Activated CD4-positive, alpha-beta memory T cell treated with anti-CD3 and anti-CD28 coated beads, Interleukin-2, amount 10 ng/mL, durations not matched to agents 7 days and 5 days (primary cell): ENCODE measurements at places on chromosomes 7 and 10. TPM values are rescaled to one million over a fixed set of nuclear protein-coding genes. Genes with fewer than 3 reads are reported as not detected.
A peak's percentile ranks its signal among the peaks of the same experiment; 100 is the strongest.

Gene EPC1
- total RNA-seq = 43.0 TPM

Gene AEBP1
- 0.38 TPM for total RNA-seq

Gene SAP25
- total RNA-seq = 30.0 TPM

Gene CPA1
- not detected for total RNA-seq

GRCh38 chr10:102393411-102394078 lies 2.0 kb upstream of the NFKB2 start:
- H3K27ac ChIP-seq = peak overlapping the region; percentile 93
- H3K4me1 ChIP-seq = peaks cover 37% of the 10 kb centered on the region
- H3K36me3 ChIP-seq = peaks cover 27% of the 10 kb centered on the region
- peak overlapping the region; percentile 84 for H3K4me3 ChIP-seq

DNA sequence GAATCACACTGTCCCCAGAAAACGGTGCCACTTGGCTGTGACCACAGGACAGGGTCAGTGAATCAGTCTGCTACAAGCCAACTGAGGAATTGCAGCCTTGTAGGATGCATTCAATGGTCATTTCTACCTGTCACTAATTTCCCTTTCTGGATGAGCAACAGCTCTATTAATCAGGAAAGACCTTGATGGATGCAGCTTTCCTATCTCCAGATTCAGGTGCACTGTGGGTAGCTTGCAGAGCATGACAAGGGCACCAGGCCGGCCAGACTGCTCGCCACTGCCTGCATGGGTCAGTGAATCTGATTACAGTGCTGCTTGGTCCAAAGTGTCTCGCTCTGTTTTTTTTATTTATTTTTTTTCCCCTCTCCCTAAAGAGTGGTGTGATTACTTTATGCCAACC lies 506.8 kb upstream of the AUTS2 start:
- DNase-seq = no peak
- no peak overlapping the region for H3K4me3 ChIP-seq
- no peak overlapping the region for H3K27ac ChIP-seq
- H3K27me3 ChIP-seq = no peaks in the 10 kb centered on the region
- no peaks in the 10 kb centered on the region for H3K4me1 ChIP-seq

DNA sequence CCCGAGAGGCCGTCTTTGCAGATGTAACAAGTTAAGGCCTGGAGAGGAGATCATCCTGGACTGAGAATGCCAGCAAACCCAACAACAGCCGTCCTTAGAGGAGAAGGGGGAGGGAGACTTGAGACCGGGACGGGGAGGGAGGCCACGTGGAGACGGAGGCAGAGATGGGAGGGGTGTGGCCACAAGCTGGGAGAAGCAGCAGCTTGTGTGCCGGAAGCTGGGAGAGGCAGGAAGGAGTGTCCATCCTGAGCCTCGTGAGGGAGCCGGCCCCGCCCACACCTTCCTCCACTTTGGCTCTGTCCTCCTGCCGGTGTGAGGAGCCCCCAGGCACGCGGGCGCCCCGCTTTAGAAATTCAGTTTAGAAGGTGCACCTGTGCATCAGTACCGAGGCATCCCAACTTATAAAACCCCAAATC lies 95.7 kb downstream of the DNAJB6 start:
- no peak overlapping the region for H3K27ac ChIP-seq
- H3K27me3 ChIP-seq = peaks cover 8% of the 10 kb centered on the region
- peaks cover 20% of the 10 kb centered on the region for H3K4me1 ChIP-seq
- H3K4me3 ChIP-seq = peak overlapping the region; percentile 33

GRCh38 chr7:120857588-120858573 lies at the start of gene TSPAN12:
Gene TSPAN12, minus strand, starts transcription at chr7:120858144. Its CDS starts 1,381 bp downstream, at chr7:120856763.
- peaks cover 56% of the 10 kb centered on the region for H3K27me3 ChIP-seq
- peaks cover 11% of the 10 kb centered on the region for H3K4me1 ChIP-seq
- no peak within 1 kb of the TSS for H3K27ac ChIP-seq
- H3K4me3 ChIP-seq = peak within 1 kb of the TSS; percentile 73

- no peaks in the 10 kb centered on the region for H3K36me3 ChIP-seq
- no peak overlapping the region for H3K4me3 ChIP-seq
- no peak for DNase-seq
Observed at GRCh38 chr10:86747796-86748581, 8.4 kb upstream of the BMPR1A start.

- peak; percentile 23 for DNase-seq
- H3K4me3 ChIP-seq = no peak overlapping the region
- H3K27me3 ChIP-seq = peaks cover 3% of the 10 kb centered on the region
- no peak overlapping the region for H3K27ac ChIP-seq
- peaks cover 4% of the 10 kb centered on the region for H3K4me1 ChIP-seq
Observed at GRCh38 chr7:11332186-11332864, 358.7 kb downstream of the PHF14 start.

- H3K27me3 ChIP-seq = no peaks in the 10 kb centered on the region
- H3K4me1 ChIP-seq = peaks cover 10% of the 10 kb centered on the region
- no peak for DNase-seq
- H3K36me3 ChIP-seq = peaks cover 11% of the 10 kb centered on the region
Observed at GRCh38 chr10:60262647-60263126, 127.0 kb downstream of the ANK3 start.

DNA sequence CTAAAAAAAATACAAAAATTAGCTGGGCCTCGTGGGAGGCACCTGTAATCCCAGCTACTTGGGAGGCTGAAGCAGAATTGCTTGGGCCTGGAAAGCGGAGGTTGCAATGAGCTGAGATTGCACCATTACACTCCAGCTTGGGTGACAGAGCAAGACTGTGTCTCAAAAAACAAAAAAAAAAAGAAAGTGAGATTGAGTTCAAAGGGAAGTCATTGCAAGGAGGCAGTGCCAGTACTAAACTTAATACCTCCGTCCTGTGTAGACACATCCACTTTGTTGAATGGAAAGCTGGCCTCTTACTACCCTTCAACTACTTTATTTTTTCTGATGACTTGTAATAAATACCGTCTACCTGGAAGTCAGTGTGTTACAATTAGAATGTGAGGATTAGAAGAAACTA lies 31.0 kb downstream of the AHCYL2 start:
- peaks cover 14% of the 10 kb centered on the region for H3K4me1 ChIP-seq
- H3K4me3 ChIP-seq = no peak overlapping the region
- H3K27ac ChIP-seq = no peak overlapping the region
- no peaks in the 10 kb centered on the region for H3K36me3 ChIP-seq
- DNase-seq = no peak
- no peaks in the 10 kb centered on the region for H3K27me3 ChIP-seq

- H3K4me3 ChIP-seq = no peak overlapping the region
- no peaks in the 10 kb centered on the region for H3K4me1 ChIP-seq
- H3K27me3 ChIP-seq = no peaks in the 10 kb centered on the region
- no peaks in the 10 kb centered on the region for H3K36me3 ChIP-seq
Observed at GRCh38 chr7:95804052-95804451, 31.7 kb downstream of the DYNC1I1 start.

GRCh38 chr10:63885156-63885555 lies 364.0 kb downstream of the REEP3 start:
- no peak overlapping the region for H3K27ac ChIP-seq
- no peaks in the 10 kb centered on the region for H3K4me1 ChIP-seq
- H3K27me3 ChIP-seq = peaks cover 4% of the 10 kb centered on the region
- H3K36me3 ChIP-seq = no peaks in the 10 kb centered on the region
- no peak for DNase-seq

GRCh38 chr10:78616125-78616695 lies 452.6 kb upstream of the ZMIZ1 start:
- H3K4me3 ChIP-seq = no peak overlapping the region
- no peak overlapping the region for H3K27ac ChIP-seq
- H3K36me3 ChIP-seq = no peaks in the 10 kb centered on the region
- H3K4me1 ChIP-seq = no peaks in the 10 kb centered on the region
- H3K27me3 ChIP-seq = peaks cover 8% of the 10 kb centered on the region

DNA sequence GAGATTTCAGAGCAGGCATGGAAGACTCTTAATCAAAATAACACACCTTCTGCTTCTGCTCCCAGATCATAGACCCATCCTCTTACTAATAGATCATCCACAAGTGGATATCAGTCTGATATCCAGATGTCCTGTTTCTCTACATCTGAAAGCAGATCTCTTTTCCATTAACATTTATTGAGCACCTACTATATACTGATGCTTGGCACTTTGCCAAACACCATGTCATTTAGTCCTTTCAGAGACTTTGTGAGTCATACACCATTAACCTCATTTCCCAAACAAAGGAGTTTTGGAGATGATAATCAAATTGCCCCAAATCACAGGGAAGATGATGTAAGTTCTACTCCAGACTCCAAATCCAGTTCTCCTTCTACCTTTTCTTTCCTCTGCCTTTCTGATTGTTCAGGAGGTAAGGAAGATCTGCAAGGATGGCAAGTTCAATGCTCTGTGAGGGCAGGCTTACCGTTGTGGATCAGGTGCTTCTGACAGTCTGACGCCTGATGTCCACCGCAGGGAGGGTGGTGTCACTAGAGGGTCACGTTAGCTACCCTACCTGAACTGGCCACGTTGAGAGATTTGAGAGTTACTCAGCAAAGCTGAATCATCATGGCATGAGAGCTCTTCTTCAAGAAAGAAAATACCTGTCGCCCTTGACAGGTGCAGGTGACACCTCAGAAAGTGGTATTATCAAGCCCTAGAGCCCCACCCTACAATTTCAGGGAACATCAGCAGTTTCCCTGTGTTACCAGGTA lies 269.6 kb upstream of the ZMIZ1 start:
- no peaks in the 10 kb centered on the region for H3K36me3 ChIP-seq
- peaks cover 5% of the 10 kb centered on the region for H3K27me3 ChIP-seq
- no peaks in the 10 kb centered on the region for H3K4me1 ChIP-seq
- no peak for DNase-seq
- no peak overlapping the region for H3K27ac ChIP-seq

DNA sequence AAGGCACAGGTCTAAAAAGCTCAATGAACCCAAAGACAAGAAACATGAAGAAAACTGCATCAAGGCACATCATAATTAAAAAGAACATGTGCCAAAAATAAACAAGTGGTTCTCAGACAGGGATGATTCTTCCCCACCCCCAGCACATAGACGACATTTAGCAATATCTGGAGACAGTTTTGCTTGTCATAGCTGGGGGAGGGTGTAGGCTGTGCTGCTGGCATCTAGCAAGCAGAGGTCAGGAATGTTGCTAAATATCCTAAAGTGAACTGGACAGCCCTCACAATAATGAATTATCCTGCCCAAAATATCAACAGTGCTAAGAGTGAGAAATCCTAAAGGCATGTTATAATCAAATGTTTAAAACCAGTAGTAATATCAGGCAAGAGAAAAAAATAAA lies 122.6 kb downstream of the MICU1 start:
- no peaks in the 10 kb centered on the region for H3K27me3 ChIP-seq
- no peak for DNase-seq
- peaks cover 13% of the 10 kb centered on the region for H3K36me3 ChIP-seq
- H3K27ac ChIP-seq = no peak overlapping the region
- no peak overlapping the region for H3K4me3 ChIP-seq
- no peaks in the 10 kb centered on the region for H3K4me1 ChIP-seq

GRCh38 chr7:32255036-32255435 lies 184.8 kb upstream of the PDE1C start:
- no peak overlapping the region for H3K4me3 ChIP-seq
- DNase-seq = no peak
- H3K4me1 ChIP-seq = no peaks in the 10 kb centered on the region
- no peaks in the 10 kb centered on the region for H3K36me3 ChIP-seq
- no peak overlapping the region for H3K27ac ChIP-seq
